Esophagus squamous epithelium (tissue), 5 donors: ENCODE measurements at places on chromosomes 5 and 9. TPM values are rescaled to one million over a fixed set of nuclear protein-coding genes. Genes with fewer than 3 reads are reported as not detected.

GDNF gene
- not detected for total RNA-seq

ABCA1 gene
- total RNA-seq, result 7.7 TPM

FBN2 gene
- 0.57 TPM for total RNA-seq

RAB3C gene
- 0.21 TPM for total RNA-seq

STKLD1 gene
- total RNA-seq, result not detected

SLC6A7 gene
- not detected for total RNA-seq

PLPP7 gene
- total RNA-seq, result not detected

MCTP1 gene
- 19.8 TPM for total RNA-seq

ITGA2 gene
- 28.5 TPM for total RNA-seq

C8G gene
- not detected for total RNA-seq

GPX3 gene
- 166 TPM for total RNA-seq

DNA sequence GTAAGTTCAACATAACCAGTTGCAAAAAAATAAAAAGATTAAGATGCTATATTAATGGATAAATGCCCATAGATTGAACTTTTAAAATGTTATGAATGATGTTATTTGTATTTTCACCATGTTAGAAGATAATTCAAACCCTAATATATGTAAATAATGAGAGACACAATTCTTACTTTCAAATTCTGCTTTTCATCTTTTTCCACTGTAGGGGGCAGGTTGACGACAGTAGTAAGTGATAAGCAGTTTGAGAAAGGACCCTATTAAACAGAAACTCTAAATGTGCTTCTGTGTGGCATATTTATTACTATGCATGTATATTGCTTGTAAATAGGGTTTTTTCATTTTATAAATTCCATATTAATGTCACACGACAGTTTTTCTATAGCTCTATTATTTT, 591.1 kb downstream of the SEMA5A start:
- no peak for DNase-seq

DNA sequence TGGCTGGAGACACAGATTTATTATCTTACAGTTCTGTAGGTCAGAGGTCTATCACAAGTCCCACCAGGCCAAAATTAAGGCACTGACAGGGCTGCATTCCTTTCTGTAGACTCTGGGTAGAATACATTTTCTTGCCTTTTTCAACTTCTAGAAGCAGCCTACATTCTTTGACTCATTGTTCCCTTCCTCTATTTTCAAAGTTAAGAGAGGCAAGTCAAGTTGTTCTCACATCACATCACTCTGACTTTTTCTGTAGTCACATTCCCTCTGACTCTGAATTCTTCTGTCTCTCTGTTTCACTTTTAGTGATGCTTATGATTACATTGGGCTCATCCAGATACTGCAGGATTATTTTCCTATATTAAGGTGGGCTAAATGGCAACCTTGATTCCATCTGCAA, 119.0 kb downstream of the MELK start:
- DNase-seq, result no peak

DNA sequence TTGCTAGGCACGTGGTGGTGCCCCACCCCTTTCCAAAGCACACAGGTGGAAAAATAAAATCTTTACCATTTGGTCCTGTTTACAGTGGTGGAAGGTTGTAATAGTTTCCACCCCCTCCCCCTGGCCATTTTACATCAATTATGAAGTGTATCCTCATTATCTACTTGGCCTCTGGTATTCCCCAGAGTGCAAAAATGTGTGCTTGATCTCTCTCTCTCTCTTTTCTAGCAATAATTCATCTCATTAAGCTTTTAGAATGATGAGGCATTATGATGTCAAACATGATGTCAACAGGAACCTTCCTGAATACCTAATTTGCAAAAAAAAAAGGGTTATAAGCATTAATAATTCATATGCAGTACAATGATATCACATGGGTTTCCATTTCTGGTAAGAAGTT, 3.1 kb downstream of the PDE8B start:
- no peak for DNase-seq

DNA sequence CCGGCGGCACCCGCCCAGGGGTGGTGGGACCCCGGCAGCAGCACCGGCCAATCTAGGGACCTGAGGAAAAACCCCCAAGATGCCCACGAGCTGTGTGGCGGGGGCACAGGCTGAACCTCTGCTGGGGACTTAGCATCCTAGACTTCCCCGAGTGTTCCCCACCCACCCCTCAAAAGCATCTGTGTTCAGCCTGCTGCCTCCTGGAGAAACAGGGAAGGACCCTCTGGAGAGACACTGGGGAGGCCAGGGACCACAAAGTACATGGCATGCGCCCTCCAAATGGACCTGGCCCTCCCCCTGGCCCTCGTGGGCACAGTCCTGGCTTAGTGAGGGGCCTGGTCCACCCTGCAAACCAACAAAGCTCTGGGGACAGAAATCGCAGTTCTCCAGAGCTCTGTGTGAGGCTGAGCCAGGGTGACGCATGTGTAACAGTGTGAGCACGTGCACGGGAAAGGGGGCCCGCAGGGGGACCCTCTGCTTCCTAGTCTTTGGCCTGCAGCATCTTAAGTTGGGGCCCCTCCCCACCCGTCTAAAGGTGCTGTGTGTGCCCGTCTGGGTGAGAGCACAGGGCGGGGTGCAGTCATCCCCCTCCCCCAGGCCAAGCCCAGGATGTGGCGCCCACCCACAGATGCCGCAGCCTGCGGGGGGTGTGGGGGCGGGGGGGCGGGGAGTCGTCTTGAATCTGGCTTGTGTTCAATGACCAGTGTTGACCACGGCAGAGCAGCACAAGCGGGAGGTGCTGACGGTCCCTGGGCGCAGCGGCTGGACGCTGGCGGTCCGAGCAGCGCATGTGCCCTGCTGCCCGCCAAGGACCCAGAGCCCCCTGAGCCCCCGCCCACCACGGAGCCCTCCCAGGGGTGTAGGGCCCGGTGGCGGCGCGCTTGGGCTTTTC, 672 bp upstream of the KCNT1 start:
- no peak for DNase-seq

DNA sequence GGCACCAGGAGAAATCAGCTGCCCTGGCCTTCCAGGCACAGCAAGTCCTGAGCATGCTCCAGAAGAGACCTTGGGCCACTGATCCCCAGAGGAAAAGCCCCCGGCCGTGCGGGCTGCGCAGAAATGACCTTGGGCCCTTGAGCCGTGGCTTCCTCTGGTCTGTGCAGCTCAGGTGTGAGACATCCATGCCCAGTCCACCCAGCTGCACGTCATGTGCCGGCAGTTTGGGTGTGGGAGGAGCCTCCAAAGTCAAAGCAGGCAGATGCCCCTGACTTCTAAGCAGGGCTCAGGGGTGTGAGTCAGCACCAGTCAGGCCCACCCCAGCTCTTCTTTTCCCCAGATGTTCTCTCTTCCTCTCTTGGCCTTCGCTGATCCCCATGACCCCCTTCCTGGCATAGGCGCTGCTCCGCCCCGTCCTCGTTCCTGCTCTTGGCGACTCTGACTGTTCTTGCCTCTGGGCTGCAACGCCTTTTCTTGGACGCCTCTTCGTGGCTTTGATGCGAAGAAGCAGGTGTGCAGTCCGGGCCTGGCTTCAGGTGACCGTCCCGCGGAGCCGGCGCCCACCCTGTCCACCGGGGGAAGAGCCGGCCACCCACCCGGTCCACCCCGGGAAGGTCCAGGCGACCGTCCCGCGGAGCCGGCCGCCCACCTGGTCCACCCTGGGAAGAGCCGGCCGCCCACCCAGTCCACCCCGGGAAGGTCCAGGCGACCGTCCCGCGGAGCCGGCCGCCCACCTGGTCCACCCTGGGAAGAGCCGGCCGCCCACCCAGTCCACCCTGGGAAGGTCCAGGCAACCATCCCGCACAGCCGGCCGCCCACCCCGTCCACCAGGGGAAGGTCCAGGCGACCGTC, 5.9 kb upstream of the QSOX2 start:
- no peak for DNase-seq

GRCh38 chr9:134980516-134980915, 62.8 kb upstream of the FCN1 start:
- DNase-seq, result no peak

GRCh38 chr5:79346420-79346824, 110.5 kb downstream of the JMY start:
- no peak for DNase-seq

DNA sequence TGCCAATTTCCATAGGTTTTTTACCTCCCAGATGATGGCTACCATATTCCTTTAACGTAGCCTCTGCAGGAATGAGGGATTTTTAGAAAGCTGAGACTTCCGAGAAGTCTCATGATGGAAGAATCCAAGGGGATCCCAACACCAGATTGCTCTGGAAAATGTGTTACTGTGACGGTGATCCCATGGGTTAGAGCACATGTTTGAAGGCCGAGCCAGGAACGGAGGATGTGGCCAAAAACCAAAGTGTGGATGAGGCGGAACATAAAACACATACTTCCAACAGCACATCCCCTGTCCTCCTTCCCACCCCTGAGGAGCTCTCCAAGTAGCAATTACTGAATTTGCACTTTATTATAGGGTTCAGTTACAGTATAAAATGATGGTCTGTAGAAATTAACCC, 82.6 kb downstream of the GPR21 start:
- DNase-seq, result no peak

DNA sequence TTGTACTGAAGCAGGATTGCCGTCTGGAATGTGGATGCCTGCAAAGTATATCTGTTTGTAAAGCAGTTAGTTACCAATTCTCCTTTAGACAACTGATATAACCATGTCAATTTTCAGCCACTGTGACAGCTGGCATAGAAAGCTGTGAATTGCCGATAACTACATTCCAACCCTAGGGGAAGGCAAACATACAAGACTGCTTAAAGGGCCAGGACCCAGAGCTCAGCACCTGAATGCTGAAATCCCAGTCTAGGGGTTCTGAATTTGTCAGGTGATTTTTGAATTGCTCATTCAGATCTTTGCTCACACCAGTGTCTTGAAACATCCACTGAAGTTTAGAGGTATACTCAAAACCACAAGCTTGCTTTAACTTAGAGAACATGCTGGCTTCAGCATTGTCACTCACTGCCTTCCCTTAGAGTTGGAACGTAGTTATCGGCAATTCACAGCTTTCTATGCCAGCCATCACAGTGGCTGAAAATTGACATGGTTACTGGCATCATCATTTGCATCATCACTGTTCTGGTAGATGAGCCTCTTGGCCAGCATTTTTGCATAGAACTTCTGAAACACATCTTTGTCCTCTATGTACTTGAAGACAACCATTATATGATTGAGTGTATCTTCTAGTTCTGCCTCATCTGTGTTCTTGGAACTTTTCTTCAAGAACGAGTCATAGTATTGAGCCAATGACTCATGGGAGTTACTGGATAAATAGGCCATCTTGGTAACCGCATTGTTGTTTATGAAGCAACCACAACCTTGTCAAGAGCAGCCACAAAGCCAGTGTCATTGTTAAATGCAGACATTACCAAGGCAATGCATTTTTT, 82.1 kb downstream of the CCDC192 start:
- no peak for DNase-seq

DNA sequence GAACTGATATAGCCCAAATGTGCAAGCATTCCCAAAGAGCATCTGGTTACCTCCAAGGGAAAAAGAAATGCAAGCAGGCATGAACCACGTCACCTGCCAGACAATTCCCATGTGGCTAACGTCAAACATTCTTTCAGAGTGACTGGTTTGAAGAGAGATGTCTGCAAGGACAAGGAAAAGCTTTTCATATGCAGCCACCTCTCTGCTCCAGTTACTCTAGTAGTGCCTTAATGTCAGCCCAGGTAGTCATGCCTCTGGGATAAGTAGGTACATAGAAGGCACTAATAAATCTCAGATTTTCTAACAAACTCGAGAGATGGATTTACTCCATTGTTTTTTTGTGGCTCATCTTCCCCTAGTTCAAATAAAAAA, 96.8 kb upstream of the IFNK start:
- no peak for DNase-seq

DNA sequence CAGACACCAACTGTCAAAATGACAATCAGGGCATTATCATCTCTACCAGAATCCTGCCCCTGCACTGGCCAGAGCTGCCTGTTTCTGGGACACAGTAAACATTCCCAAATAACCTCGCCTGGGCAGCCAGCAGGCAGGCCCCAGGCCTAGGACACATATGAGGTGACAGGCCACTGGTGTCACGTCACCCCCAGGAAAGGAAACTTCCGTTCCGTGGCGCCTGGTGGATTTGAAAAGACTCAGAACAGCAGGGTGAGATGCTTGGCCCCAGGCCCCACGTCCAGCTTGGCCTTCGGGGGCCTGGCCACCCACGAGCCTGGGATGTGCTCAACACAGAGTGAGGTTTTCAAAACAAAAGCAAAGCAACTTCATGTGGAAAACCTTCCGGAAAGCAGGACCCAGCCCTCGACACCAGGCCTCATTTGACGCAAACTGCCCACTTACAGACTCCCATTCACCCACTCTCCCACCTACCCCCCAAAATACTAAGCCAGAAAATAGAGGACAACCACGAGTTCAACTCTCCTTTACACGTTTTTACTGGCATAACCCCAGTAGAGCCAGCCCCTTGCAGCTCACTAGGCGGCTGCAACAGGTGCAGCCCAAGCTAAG, 1.2 kb downstream of the SEMA4D start:
- no peak for DNase-seq

- DNase-seq, result no peak
Measured at GRCh38 chr5:30392897-30393296, 800.6 kb upstream of the CDH6 start.

- no peak for DNase-seq
Measured at GRCh38 chr9:129073404-129073803, 7.5 kb upstream of the DOLPP1 start.

DNA sequence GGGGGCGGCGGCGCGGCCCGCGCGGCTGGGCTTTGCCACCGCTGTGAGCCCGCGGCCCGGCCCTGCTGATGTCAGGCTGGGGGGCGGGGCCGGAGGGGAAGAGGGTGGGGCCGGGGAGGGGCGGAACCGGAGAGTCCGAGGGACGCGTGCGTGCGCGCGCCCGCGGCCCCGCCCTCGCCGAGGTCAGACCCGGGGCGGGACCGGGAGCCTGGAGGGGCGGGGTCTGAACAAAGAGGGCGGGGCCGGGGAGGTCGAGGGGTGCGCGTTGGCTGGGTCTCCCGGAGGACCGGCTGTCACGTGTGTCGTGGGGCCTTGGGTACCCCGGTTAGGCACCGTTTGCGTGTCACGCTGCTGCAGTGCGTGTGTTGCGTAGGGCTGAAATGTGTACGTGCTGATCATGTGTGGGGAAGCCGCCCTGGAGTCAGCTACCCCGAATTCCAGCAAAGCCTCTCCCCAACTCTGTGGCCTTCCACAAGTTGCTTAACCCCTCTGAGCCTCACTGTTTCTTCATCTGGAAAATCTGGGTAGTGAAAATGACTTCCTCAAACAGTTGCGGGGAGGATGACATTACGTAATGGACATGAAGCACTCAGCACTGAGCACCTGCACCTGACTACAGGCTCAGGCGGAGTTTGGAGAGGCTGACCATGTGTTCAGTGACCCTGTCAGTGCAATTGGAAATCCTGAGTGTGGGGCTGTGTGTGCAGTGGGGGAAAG, at the start of gene RALGDS:
TSS of gene RALGDS (minus strand) at position 43 of the 717 bp plus-strand sequence. CDS start 86 bp downstream, outside the sequence.
- peak; percentile 72 for DNase-seq

GRCh38 chr5:164742025-164742424, 1236.6 kb downstream of the MAT2B start:
- no peak for DNase-seq

GRCh38 chr5:134449167-134449566, 37.5 kb upstream of the CDKN2AIPNL start:
- no peak for DNase-seq

DNA sequence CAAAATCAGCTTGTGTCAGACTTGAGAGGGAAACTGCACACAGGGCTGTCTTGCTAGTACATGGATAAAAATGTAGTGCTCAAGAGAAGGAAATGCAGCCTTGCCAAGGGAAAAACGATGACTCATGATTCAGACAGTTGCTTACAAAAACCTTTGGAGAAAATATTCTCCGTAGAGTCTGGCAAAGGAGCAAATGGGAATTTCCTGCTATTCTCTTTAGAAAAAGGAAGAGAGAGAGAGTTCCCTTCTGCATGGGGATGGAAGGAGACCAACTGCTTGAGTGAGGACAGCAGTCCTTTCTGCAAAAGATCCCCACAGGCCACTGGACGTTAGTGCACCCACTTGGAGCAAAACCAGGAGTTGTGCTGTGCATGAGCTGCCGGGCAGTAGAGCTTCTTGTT, 7.6 kb downstream of the IFNB1 start:
- no peak for DNase-seq
